ENCODE measurements at places on chromosomes 2 and 18. TPM values are rescaled to one million over a fixed set of nuclear protein-coding genes. Genes with fewer than 3 reads are reported as not detected.

The TMEM163 gene
- total RNA-seq, result 0.16 TPM

The HOXD8 gene
- total RNA-seq, result 12.6 TPM

The ZNF892 gene
- total RNA-seq, result 3.6 TPM

The CTDSP1 gene
- 56.4 TPM for total RNA-seq

The RAX gene
- not detected for total RNA-seq

The NCKAP5 gene
- total RNA-seq, result 1.4 TPM

The RAB27B gene
- not detected for total RNA-seq

The UNC50 gene
- 50.3 TPM for total RNA-seq

The CHST10 gene
- total RNA-seq, result 7.2 TPM

The ADAM23 gene
- 3.2 TPM for total RNA-seq

The KCNJ3 gene
- total RNA-seq, result not detected

The PRSS56 gene
- not detected for total RNA-seq

The APLF gene
- 8.1 TPM for total RNA-seq

The ACADL gene
- not detected for total RNA-seq

The CCDC138 gene
- total RNA-seq, result 5.2 TPM

The POTEI gene
- 0.16 TPM for total RNA-seq

The DSG4 gene
- not detected for total RNA-seq
